Stimulated activated CD8-positive, alpha-beta memory T cell treated with anti-CD3 and anti-CD28 coated beads, Interleukin-7, amount 100 ng/mL, for 4 hours (primary cell): ENCODE measurements at places on chromosomes 6 and 20.

DNA sequence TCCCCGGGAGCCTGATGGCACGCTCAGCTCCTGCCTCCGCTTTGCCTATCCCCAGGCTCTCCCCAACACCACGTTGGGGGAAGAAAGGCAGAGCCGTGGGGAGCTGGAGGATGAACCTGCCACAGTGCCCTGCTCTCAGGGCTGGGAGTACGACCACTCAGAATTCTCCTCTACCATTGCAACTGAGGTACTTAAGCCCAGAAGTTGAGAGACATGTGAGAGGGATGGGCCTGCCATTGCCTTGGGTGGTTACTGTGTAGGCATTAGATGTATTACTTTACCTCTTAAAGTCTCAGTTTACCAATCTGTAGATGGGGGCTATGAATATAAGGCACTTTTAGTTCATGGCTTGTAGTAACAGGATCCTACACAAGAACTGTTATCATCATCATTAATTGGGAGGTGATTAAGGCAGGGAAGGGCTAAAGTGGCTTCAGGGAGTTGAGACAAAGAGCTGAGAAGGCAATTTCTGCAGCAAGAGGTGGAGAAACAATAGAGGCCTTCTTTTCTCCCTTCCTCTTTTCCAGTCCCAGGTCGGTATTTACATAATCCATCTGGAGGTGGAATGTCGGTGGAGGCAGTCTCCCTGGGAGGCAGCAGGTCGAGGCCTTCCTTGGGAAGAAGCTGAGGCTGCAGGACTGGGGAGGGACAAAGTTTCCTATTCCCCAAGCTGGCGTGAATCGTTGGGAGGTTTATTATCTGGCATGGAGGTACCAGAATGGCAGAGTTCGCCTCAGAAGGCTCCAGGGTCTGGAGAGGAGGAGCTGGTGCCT, 691 bp downstream of the SLC22A7 start:
- DNase-seq: no peak

DNA sequence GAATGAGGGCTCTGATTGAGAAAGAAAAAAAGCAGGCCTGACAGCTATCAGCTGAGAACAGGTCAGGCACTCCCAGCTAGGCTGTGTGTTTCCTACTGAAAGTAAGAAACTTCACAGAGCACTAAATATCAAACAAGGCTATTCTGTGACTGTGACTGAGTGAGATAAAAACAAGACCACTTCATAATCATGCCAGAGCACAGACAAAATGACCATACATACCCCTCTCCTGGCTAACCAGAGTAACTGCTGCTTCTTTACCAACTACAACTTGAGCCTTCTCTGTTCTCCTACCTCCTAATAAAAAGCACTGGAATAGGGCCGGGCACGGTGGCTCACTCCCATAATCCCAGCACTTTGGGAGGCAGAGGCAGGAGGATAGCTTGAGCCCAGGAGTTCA, 6.8 kb upstream of the BTN1A1 start:
- DNase-seq: no peak

DNA sequence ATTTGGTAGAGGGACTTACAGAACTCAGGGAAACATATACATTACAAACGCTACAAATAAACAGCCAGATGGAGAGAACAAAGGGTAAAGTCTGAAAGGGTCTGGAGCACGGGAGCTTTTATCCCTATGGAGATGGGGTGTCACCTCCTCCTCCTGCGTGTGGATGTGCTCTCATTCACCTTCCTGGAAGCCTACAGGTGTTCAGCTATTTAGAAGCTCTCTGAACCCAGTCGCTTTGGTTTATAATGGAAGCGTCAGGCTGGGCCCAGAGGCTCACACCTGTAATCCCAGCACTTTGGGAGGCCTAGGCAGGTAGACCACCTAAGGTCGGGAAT, 17.7 kb upstream of the ITCH start:
- no peak for DNase-seq

- DNase-seq: no peak
Observed at GRCh38 chr6:5998236-5998635, 8.5 kb downstream of the NRN1 start.

DNA sequence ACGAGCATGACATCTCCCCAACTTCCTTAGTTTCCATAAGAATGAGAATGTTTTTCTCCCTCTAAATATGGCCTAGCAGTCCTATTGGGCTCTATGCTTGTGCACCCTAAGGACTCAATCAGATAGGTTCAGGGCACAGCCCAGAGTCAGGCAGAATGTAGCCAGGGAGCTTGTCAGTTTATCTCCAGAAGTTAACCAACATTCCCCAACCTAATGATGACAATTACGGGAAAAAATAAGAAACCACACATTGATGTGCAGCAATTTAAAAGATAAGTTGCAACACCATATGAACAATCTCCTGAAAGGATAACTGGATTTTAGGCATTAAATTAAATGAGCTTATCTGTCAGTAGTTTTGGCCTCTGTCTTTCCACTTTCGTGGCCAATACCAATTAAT, 71.1 kb downstream of the HDDC2 start:
- DNase-seq: no peak

DNA sequence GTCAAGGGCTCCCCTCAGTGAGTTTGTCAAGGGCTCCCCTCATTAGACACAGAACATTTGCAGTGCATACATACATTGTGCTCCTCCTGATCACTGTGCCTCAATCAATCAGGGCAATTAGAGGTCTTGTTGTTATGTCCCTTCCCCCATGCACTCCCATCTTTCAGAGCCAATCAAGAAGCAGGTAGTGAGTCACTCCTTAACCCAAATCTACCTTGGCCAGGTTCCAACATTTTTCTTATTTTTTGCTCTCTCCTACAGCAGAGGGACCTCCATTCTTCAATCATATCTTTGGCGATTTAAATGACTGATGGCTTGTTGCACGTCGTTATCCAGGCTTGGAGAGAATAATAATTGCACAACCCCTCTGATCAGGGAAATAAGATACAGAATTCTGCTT, 409.9 kb upstream of the SPTLC3 start:
- DNase-seq: no peak

DNA sequence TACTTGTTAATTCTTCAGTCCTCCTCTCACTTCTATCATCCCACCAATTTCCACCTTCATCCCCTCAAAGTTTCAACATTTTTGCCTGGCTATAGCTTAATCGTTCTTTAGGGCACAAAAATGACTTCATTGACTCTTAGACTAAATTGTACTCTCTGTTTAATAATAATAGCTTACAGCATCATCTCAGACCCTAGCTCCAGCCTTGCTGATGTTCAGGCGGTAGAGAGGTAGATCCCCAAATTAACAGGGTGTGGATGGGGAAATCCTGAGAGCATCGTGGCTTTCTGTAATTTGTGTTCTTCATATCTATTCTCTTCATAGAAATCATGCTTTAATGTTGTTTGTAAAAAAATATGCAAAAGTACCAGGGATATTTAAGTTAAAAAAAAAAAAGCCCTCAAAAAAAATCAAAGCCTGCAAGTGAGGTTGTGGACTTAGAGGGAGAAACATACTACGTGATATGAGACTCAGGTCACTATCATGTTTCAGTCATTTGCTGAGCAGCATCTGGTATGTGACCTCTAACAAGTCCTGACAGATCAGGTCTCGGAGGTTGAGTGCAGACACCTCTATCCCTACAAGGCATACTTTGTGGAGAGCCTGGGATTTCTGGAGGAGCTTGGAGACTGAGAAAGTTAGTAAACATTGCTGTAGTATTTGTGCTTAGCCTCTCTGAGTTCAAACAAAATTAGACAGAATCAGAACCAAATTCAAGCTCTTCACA, 1063.3 kb upstream of the CITED2 start:
- DNase-seq: no peak

DNA sequence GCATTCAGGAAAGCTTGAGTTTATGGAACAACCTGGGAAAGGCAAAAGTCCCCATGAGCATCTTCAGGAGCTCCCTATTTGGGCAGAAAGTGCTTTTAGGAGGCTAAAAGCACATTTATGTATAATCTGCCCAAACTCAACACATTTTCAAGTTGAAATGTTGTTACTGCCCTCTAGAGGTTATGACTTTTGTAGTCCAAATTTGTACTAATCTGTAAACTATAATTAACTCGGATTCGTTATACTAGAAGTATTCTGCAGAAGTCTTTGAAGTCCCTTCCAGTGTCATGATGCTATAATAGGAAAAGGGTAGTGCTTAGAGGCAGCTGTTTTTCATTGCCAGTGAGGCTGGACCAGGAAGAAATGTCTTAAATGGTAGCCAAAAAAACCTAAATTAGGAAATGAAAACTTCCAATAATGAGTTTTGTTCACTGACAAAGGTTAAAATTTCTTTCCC, 44.8 kb upstream of the EMILIN3 start:
- DNase-seq: no peak

- DNase-seq: no peak
Observed at GRCh38 chr20:61360296-61360695, 108.2 kb downstream of the CDH4 start.

GRCh38 chr6:68915586-68915985, 280.5 kb downstream of the ADGRB3 start:
- DNase-seq: no peak

- DNase-seq: no peak
Observed at GRCh38 chr20:54028276-54029011, 42.0 kb downstream of the BCAS1 start.

- no peak for DNase-seq
Observed at GRCh38 chr20:43840382-43841070, 74.1 kb upstream of the TOX2 start.

DNA sequence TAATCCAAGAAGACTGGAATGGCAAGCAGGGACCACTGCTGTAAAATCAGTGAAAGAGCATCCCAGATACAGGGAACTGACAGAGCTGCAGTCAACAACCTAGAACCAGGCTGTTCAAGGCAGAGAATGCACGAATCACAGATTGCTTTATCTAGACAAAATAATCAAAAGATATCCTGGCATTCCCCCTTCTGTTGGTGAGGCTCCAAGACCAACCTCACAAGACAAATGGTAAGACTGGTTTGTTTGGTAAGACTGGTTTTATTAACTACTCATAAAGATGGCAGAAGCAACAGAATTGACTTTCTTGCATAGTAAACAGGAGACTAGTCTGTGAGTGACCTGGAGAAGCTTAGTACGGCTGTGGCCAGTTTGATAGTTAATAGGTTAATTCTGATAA, 88.8 kb upstream of the AHI1 start:
- no peak for DNase-seq

- no peak for DNase-seq
Observed at GRCh38 chr6:5645328-5646290, 361.1 kb downstream of the NRN1 start.

DNA sequence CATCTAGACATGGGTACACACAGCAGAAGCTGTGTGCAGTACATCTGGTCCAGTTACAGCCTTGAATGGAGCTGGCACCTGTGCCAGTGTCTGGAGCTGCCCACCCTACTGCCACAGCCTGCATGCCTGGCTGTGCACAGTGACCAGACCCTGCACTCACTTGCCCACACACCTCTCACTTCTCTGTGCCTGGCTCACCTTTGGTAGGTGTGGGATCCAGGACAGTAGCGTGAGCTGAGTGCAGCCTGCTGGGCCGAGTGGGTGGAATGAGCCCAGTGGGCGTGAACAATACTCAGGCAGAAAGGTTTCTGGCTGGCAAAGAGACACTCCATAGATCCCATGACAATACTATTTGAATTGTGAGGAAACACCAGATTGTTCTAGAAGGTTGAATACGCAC, 839.5 kb upstream of the FLRT3 start:
- DNase-seq: no peak
